BE2C (cell line): ENCODE measurements at places on chromosomes 2 and 18.

GRCh38 chr2:62663411-62663810, 42.1 kb upstream of the EHBP1 start:
- DNase-seq, result no peak

- DNase-seq, result no peak
These were observed 297.3 kb downstream of the ETAA1 start for GRCh38 chr2:67694445-67694844.

GRCh38 chr2:138601458-138602165, 100.0 kb downstream of the SPOPL start:
- DNase-seq, result no peak

DNA sequence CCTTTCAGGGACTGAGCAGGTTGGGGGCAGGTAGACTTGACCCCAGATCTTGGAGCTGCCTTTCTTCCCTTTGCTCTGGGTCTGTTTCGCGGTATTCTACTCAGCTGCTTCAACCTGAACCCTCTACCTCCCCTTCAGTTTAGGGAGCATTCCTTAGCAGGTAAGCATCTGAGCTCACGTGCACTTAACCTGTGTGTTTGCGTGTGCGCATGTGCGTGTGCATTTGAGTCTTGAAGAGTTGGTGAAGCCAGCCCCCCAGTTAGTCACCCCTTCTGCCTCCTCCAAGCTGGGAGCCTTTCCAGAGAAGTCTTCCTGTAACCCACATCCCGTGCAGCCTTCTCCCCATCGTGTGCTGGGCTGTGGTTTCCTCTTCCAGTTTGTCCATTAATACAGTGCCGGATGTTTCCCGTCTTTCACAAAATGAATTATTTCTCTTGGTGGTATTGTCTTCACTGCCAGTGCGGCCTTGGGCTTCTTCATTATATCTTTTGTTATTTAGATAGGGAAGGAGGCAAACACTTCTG, 33.2 kb downstream of the B3GNT2 start:
- DNase-seq, result no peak

- no peak for DNase-seq
These were observed 1.6 kb upstream of the CXXC1 start for GRCh38 chr18:50289108-50289443.

GRCh38 chr2:218033208-218033589, 30.4 kb upstream of the TNS1 start:
- no peak for DNase-seq

DNA sequence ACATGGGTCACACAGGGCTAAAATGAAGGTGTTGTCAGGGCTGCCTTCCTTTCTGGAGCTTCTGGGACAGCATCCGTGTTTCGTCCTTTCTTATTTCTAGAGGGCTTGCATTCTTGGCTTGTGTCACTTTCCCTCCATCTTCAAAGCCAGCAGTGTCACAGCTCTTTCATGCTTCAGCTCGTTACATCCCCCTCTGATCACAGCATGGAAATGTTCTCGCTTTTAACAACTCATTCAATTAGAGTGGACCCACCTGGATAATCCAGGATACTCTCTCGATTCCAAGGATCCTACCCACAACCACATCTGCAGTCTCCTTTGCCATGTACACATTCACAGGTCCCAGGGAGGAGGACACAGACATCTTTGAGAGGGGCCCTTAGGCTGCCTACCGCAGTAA, 316.2 kb upstream of the FIGN start:
- no peak for DNase-seq
